ENCODE measurements at places on chromosomes 12 and 14.

GRCh38 chr12:62512901-62513300 lies 46.3 kb downstream of the MON2 start:
- no peak for DNase-seq

DNA sequence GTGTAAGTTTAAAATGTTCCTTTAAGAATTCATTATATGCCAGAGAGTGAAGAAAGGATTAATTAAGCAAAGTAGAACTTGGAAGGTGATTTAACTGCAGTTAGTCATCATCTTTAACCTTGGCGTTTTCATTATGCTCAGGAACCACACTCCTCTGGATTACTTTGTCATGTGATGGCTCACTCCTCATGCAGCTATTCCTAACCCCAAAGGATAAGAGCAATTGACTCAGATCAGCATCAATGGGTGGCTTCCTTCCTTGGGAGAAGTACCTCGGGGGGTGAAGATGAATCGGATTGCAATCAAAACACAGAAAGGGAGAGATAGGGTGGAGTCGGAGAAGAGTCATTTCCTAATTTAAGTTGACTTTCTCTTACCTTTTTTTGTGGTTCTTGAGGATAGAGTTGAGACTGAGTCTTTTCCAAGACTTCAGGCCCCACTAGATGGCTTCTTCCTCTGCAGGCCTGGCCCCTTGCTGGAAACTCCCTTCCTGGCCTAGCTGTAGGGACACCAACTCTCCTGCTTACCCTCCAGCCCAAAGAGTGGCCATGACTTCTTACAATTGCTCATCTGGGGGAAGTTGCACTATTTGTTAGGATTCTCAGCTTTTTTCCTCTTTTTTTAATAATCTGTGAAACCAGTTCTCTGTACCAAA lies 238.6 kb upstream of the DDHD1 start:
- DNase-seq = peak; percentile 80

GRCh38 chr14:65173973-65174693 lies 71.8 kb upstream of the MAX start:
- DNase-seq = peak; percentile 24

DNA sequence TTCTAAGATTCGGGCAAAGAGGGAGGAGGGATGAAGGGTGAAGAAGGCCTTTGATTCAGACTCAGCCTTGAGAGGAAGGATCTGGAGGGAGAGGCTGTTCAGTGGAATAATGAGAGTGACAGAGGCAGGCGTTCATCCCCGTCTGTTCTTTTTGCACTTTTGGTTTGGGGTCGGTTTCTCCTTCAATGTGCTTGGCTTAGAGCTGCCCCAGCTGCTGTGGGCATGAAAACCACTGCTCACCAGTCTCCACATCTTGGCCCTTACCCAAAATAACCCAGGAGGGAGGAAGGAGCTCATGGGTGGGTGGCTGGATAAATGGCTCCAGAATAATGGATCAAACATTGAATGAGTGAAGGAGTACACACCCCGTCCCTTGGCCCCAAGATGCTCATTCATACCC lies 261.7 kb upstream of the FKBP4 start:
- DNase-seq = no peak

- DNase-seq = peak; percentile 43
Measured at GRCh38 chr14:103522649-103523574, at the start of gene CKB. CKB (minus strand) TSS chr14:103522830; CDS start chr14:103522493, 337 bp downstream.

DNA sequence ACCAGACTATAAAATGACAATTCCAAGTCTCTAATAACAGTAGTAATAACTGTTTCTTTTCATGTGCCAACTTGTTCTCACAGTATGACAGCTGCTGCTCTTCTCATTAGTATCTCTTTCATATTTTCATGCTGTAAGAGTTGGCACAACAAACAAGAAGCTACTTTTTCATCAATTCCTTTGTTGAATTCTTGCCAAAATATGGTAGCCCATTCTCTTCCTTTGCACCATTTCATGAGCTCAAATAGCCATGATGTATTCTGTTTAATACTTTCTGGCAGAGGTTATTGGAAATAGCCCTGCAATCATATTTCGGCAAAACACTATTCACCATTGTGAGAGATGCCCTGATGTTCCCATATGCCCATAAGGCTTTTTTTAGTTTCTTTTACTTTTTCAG lies 1100.7 kb downstream of the TRHDE start:
- no peak for DNase-seq

GRCh38 chr12:116630762-116631161 lies 71.6 kb downstream of the MAP1LC3B2 start:
- no peak for DNase-seq

DNA sequence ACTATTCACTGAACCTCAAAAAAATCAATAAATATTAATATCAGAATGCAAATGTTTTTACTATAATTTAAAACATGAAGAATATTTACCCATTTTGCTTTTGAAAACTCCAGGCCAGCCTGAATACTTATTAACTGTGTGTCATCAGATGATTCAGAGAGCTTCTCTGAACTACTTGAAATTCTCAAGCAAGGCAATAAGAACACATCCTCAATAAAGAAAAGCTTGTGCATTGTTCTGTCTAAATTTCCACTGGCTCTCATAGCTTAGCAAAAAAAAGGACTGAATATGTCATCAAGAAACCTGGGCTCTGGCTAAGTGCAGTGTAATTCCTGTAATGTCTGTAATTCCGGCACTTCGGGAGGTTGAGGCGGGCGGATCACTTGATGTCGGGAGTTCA lies 194.1 kb downstream of the BTG1 start:
- DNase-seq = no peak

DNA sequence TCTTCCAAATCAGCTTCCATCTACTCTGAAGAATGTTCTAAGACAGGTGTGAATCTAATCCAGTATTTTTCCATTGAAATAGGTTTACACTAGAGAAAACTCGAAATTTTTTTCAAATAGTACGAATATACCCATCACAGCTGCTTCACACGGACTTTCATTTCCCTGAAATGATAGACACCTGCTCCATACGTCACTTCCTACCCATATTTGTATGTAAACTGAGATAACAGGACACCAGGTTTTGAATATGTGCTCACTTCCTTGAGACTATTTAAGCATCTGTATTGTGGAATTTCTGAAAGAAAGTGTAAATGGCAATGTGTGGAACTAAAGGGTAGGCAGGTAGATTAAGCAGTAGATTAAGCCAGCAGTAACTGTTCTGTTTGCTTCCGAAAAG lies 13.4 kb upstream of the ITPR2 start:
- DNase-seq = no peak

GRCh38 chr12:3931776-3932175 lies 58.6 kb upstream of the PARP11 start:
- no peak for DNase-seq

GRCh38 chr12:95642583-95642982 lies 91.3 kb upstream of the USP44 start:
- no peak for DNase-seq

DNA sequence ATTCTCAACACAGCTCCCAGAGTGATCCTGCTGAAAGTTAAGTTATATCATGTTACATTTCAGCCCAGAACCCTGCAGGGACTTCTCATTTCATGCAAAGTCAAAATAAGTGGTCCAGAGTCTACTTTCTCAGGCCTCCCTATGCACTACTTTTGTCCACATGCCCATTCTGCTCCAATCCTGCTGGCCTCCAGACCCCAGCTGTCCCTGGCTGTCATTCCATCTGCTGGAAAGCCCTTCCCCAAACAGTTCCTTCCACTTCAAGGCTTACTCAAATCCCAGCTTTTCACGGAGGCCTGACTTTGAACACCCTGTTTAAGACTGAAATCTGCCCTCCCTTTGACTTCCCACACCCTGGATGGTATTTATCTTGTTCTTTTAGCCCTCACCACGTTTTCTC lies 109.8 kb upstream of the DNM1L start:
- DNase-seq = peak; percentile 19

GRCh38 chr14:50955373-50956043 lies 11.2 kb upstream of the PYGL start:
- DNase-seq = peak; percentile 93
